ENCODE measurements at places on chromosomes 16 and 17. TPM values are rescaled to one million over a fixed set of nuclear protein-coding genes. Genes with fewer than 3 reads are reported as not detected.

Gene ADORA2B
- 42.7 TPM for total RNA-seq

DNA sequence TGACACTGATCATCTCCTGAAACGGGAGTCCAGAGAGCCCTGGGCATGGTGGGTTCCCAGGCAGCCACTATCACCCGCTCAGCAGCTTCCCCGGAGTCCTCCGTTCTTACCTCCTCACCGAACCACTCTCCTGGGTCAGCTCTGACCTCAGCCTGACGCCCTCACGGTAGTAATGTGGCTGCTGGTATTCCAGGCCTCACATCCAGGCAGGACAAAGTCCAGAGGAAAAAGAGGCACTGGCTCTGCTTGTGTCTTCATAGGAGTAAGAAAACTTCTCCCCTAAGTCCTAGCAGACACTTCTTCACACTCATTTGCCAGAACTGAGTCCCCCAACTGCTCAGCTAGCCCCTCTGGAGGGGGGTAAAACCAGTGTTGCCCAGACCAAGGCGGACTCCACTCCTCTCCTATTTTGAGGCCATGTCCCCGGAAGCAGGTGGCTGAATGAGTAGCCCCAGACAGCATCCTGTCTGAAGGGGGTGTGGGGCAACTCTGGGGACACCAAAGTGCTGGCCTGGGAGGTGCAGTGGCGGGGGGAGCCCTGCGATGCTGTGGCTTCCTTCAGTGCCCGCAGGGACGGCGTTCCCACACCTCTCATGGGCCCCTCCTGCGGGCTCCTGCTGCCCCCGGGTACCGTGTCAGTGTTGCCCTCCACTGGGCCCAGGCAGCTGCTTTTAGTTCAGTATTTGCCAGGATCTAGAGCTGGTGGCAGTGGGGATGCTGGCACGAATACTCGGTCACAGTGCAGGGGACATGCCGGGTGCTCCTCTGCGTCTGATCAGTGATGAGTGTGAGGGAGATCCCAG is 5.4 kb downstream of the FSCN2 start:
- no peak for DNase-seq

GRCh38 chr16:52470585-52470984 is 76.4 kb downstream of the TOX3 start:
- no peak for DNase-seq

DNA sequence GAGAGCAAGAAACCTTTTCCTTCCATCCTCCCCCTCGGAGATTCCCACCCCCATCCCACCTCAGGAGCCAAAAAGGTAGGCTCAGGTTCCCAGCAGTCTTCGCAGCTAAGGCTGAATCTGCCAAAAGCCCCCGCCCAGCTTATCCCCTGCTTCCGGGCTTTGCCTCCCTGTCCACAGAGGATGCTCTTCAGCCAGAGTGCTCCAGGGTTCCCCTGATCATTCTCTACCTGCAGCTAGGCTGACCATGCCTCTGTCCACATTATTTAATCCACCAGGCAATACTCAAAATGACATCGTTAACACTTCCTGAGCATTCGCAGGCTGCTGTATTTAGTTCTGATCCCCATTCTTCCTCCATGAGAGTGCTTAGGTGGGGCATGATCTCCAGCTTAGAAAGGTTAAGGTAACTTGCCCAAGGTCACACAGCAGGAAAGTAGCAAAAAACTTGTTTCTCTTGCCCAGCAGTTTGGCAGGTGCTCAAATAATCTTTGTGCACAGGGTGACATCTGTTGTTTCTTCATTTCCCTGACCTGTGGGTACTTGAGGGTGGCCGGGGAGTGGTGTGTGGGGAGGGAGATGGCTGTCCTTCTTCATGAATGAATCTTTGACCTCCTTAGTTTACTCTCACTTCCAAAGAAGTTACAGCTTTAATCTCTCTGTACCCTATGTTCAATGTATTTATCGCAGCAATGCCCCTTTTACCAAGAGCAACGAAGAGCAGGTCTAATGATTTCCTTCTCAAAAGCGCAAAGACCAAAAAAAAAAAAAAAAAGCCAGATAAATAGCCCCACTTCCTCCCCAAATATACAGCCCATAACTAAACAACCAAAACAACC is 848 bp upstream of the TBKBP1 start:
- DNase-seq: no peak

GRCh38 chr16:27403601-27403992 is 1.6 kb downstream of the IL21R start:
- no peak for DNase-seq

DNA sequence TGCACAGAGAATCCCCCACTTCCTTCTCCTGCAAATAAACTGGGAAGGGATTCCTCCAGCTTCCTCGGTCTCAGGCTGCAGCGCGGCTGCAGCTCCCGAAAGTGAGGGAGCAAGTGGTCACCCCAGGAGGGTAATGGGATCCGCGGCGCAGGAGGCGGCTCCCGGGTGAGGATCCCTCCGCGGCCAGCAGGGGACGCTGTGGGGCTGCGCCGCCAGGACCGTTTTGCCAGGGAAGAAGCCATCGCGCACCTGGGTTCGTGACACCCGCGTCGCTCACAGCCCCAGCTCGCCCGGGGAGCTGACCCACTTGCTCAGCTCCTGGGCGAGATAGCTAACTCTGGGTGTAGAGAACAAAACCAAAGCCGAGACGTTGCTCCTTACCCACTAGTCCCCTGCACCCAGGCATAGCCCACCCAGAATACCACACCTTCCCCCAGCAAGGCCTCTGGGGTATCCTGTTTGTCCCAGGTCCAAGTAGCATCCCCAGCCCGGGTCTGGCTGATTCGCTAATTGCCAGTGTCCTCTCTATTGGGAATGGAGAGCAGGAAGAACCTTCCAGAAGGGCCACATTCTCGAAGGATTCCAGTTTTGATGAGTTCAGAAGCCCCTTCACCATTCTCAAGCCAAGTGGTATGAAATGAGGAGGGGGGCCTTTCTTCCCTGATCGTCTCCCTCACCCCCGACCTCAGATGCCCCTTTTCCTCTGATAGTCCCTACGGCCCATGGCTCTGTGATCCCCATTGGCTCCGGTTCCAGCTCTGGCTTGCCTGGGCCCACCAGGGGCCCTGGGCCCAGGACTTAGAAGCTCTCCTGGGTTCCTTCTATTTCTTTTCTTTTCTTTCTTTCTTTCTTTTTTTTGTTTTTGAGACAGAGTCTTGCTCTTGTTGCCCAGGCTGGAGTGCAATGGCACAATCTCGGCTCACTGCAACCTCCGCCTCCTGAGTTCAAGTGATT is 14.1 kb downstream of the CYGB start:
- no peak for DNase-seq

DNA sequence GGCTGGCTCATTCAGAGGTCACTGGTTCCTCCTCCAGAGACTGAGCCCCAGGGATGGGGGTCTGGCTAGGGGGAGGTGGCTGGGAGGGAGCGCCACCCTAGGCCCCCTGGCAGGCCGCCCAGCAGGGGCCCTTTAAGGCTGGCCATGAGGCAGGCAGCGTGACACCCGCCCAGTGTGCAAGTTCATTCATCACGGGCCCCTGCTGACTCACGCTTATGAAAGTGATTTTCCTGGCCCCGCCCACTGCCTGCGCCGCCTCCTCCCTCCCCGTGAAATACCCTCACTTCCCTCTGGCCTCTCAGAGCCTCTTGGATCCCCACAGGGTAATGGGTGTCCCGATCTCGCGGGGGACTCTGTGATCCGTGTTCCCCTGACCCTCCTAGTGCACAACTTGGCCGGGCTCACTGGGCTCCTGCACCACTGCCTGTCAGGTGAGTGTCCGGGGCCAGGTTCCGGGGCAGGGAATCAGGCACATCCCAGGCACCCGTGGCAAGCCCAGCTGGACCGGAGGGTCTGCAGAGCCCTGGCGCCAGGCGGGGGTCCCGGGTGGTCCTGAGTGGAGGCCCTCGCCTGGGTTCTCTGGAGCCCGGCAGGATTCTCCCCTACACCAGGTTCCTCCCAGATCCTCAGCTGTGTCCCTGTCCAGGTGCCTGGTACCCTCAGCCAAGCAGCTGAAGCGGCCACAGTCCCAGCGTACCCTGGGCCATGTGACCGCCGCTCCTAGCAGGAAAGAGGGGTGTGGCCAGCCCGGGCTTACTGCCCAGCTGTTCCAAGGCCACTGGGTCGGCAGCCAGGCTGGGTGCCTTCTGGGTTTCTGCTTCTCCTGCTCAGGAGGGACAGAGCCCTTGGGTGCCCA is at the start of gene OSGIN1:
Gene OSGIN1 (plus strand): TSS at position 301 of the 856 bp plus-strand sequence. CDS start 4,432 bp downstream, outside the sequence.
- peak; percentile 82 for DNase-seq

Gene KRT15
- 41.9 TPM for total RNA-seq

- DNase-seq: no peak
Measured at GRCh38 chr17:40564195-40564882, 933 bp downstream of the CCR7 start.

DNA sequence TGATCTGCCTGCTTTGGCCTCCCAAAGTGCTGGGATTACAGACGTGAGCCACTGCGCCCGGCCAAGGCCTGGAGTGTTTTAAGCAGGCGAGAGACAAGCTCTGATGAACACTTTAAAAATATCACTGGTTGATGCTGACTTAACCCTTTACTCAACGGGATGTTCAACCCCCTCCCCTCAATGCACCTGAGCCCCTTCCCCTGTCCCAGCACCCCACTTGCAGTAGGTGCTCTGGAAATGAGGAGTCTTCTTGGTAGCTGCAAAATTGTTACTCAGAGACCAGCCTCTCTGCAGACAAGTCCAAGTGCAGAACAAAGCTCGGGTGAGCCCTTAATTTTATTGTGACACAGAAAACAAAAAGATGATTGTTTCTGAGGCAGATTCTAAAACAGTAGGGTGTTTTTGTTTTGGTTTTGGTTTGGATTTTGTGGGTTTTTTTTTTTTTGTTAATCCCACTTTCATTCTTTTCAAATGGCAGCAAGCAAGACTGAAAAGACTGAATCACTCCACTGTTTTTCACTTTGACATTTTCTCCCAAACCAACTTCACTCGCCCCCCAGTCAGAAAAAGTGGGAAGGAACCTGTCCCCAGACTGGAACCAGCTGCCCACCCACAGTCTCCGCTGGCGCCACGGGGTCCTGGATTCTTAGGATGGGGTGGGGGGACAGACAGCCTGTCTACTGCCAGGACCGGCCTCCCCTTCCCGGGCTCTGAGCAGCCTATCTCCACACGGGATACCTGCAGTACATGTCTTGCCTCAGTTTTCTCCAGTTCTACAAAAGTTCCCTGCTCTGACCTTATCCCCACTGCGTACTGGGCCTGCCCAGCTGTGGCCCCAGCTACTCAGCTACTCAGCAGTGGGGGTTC is 5.2 kb upstream of the PLLP start:
- no peak for DNase-seq

- no peak for DNase-seq
Measured at GRCh38 chr17:79997011-79997660, 38.5 kb downstream of the TBC1D16 start.

DNA sequence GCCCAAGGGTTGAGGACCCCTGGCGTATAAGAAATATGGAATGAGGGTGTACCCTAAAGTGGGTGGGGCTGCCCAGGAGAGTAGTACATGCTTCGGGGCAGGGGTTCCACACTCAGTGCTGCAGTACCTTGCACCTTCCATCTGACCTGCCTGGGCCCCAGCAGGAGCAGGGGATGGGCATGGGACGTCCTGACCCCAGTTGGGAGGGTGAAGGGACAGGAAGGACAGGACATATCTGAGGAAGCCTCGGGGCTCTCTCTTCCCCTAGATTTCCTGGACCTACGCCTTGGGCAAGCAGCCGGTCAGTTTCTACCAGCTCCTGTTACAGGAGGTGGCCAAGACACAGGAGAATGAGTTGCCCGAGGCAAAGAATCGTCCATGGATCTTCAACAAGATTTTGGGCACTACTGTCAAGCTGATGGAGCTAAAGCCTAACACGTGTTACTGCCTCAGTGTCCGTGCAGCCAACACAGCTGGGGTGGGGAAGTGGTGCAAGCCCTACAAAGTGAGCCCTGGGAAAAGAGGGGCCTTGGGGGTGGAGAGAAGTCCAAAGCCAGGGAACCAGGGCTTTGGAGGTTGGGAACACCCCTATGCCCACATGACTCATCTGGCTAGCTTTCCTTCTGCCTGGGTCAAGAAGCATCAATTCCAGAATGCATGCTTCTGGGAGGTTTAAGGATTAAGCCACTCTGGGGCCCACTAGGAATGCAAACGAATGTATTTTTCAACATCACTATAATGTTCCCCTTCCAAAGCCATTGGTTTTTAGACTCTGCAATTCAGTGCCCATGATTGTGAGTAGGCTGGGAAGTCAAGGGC is 7.9 kb downstream of the FNDC8 start:
- no peak for DNase-seq

Data from PC-9 (cell line).